Adrenal gland (tissue), 19 donors: ENCODE measurements at places on chromosomes 3 and 15. TPM values are rescaled to one million over a fixed set of nuclear protein-coding genes. Genes with fewer than 3 reads are reported as not detected.

DNA sequence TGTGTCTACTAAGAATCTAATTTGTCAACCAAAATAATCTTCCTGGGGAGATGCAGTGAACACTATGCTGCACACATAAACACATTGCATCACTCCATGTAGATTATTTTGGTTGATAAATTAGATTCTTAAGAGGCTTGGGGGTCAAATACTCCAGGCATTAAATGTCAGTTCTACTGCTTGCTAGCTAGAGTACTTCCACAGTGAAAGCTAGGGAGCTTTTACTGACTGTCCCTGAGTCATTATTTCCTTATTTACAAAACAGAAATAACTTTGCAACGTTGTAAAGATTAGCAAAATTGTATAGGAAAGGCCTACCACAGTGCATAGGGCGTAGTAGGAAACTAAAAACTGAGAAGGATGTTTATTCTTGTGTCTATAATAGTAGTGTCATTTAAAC lies 12.9 kb upstream of the TMC3 start:
- no peak for DNase-seq
- H3K27me3 ChIP-seq, result no peaks in the 10 kb centered on the region
- H3K36me3 ChIP-seq, result no peaks in the 10 kb centered on the region
- no peaks in the 10 kb centered on the region for H3K4me1 ChIP-seq
- no peak overlapping the region for H3K4me3 ChIP-seq

- H3K36me3 ChIP-seq, result no peaks in the 10 kb centered on the region
- H3K4me1 ChIP-seq, result no peaks in the 10 kb centered on the region
- H3K27me3 ChIP-seq, result no peaks in the 10 kb centered on the region
- H3K4me3 ChIP-seq, result no peak overlapping the region
Observed at GRCh38 chr3:335240-335639, 138.7 kb downstream of the CHL1 start.

DNA sequence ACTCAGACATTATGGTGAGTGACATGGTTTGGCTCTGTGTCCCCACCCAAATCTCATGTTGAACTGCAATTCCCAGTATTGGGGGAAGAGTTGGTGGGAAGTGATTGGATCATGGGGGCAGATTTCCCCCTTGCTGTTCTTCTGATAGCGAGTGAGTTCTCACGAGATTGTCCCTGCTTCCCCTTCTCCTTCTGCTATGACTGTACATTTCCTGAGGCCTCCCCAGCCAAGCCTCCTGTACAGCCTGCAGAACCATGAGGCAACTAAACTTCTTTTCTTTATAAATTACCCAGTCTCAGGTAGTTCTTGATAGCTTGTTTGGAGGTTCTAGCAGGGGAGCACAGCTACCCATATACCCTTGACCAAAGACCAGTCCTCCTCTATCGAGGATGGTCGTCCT lies 45.9 kb downstream of the ADAM10 start:
- no peak for DNase-seq
- H3K4me1 ChIP-seq, result no peaks in the 10 kb centered on the region
- H3K36me3 ChIP-seq, result no peaks in the 10 kb centered on the region
- H3K27ac ChIP-seq, result no peak overlapping the region

GRCh38 chr3:126208606-126209256 lies 28.3 kb upstream of the ALDH1L1 start:
- H3K27ac ChIP-seq, result no peak overlapping the region
- no peaks in the 10 kb centered on the region for H3K36me3 ChIP-seq
- peak; percentile 94 for DNase-seq
- H3K4me1 ChIP-seq, result peaks cover 11% of the 10 kb centered on the region

- H3K27ac ChIP-seq, result no peak overlapping the region
- H3K36me3 ChIP-seq, result no peaks in the 10 kb centered on the region
- H3K4me3 ChIP-seq, result no peak overlapping the region
Observed at GRCh38 chr3:99250821-99251355, 349.4 kb upstream of the DCBLD2 start.

- no peak overlapping the region for H3K4me3 ChIP-seq
- no peaks in the 10 kb centered on the region for H3K27me3 ChIP-seq
- H3K36me3 ChIP-seq, result no peaks in the 10 kb centered on the region
- H3K4me1 ChIP-seq, result no peaks in the 10 kb centered on the region
- H3K27ac ChIP-seq, result no peak overlapping the region
Observed at GRCh38 chr3:57093971-57094535, 33.6 kb downstream of the SPATA12 start.

- H3K4me3 ChIP-seq, result no peak overlapping the region
- H3K36me3 ChIP-seq, result no peaks in the 10 kb centered on the region
- no peak overlapping the region for H3K27ac ChIP-seq
- H3K4me1 ChIP-seq, result no peaks in the 10 kb centered on the region
- no peak for DNase-seq
Observed at GRCh38 chr15:30008156-30008555, 74.6 kb upstream of the GOLGA8J start.

DNA sequence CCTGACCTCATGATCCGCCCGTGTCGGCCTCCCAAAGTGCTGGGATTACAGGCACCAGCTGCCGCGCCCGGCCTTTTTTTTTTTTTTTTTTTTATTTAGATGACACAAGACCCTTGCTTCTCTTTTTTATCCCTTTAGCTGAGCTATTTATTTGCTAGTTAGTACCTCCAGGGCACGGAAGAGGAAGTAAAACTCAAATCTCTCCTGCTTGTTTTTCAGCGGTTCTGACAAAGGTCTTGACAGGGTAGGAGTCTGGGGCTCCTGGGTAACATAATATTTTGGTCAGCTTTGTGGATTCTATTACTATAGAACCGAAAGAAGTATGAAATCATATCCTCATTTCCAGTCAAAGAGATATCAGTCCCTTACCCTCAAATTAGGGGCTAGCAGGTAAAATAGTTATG lies 44.0 kb upstream of the ETV5 start:
- no peak overlapping the region for H3K27ac ChIP-seq
- H3K4me3 ChIP-seq, result no peak overlapping the region
- no peaks in the 10 kb centered on the region for H3K4me1 ChIP-seq
- DNase-seq, result no peak

GRCh38 chr15:33825453-33825852 lies 142.8 kb upstream of the CHRM5 start:
- no peak overlapping the region for H3K27ac ChIP-seq
- peak; percentile 52 for DNase-seq
- H3K4me3 ChIP-seq, result no peak overlapping the region
- H3K27me3 ChIP-seq, result no peaks in the 10 kb centered on the region

GRCh38 chr3:71360764-71361163 lies 222.8 kb downstream of the FOXP1 start:
- H3K36me3 ChIP-seq, result no peaks in the 10 kb centered on the region
- no peaks in the 10 kb centered on the region for H3K4me1 ChIP-seq
- no peak overlapping the region for H3K4me3 ChIP-seq
- H3K27me3 ChIP-seq, result no peaks in the 10 kb centered on the region

GRCh38 chr3:100527347-100527735 lies 34.9 kb downstream of the TMEM45A start:
- DNase-seq, result no peak
- H3K27me3 ChIP-seq, result no peaks in the 10 kb centered on the region
- H3K36me3 ChIP-seq, result no peaks in the 10 kb centered on the region
- H3K4me3 ChIP-seq, result no peak overlapping the region
- H3K4me1 ChIP-seq, result no peaks in the 10 kb centered on the region

DNA sequence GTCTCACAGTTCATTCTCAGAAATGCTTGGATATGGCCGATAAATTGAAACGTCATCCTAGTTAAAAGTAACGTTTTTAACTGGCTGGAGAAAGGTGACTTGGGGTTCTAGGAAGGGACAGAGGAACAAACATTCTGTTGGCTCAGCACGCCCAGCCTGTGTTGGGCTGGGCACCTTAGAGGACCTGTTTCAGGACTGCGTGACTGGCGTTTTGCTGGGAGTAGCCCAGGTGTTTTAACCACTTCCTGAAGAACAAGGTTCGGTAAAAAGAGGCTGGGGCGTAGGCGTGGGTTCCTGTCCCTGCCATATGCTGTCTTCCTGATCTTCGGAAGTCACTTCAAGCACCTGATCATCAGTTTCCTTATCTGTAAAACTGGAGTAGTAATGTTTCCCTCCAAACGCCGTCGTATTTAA lies 1.1 kb upstream of the TLNRD1 start:
- H3K36me3 ChIP-seq, result no peaks in the 10 kb centered on the region
- no peak for DNase-seq
- H3K27ac ChIP-seq, result peak overlapping the region; percentile 99
- no peak overlapping the region for H3K4me3 ChIP-seq
- H3K4me1 ChIP-seq, result peaks cover 35% of the 10 kb centered on the region

- H3K4me1 ChIP-seq, result no peaks in the 10 kb centered on the region
- no peaks in the 10 kb centered on the region for H3K36me3 ChIP-seq
- H3K27ac ChIP-seq, result no peak overlapping the region
- H3K27me3 ChIP-seq, result no peaks in the 10 kb centered on the region
Observed at GRCh38 chr3:106825962-106826605, 551.2 kb upstream of the CCDC54 start.

GRCh38 chr3:170425491-170426239 lies 7.0 kb downstream of the CLDN11 start:
- no peak overlapping the region for H3K4me3 ChIP-seq
- no peak for DNase-seq

- DNase-seq, result peak; percentile 56
- H3K4me3 ChIP-seq, result peak overlapping the region; percentile 56
- H3K27ac ChIP-seq, result no peak overlapping the region
- peaks cover 9% of the 10 kb centered on the region for H3K4me1 ChIP-seq
- H3K36me3 ChIP-seq, result no peaks in the 10 kb centered on the region
- no peaks in the 10 kb centered on the region for H3K27me3 ChIP-seq
Observed at GRCh38 chr15:90664650-90665287, 52.4 kb upstream of the BLM start.

- no peaks in the 10 kb centered on the region for H3K27me3 ChIP-seq
- peaks cover 63% of the 10 kb centered on the region for H3K36me3 ChIP-seq
- H3K27ac ChIP-seq, result no peak overlapping the region
Observed at GRCh38 chr15:52617026-52617425, 48.2 kb upstream of the ARPP19 start.

DNA sequence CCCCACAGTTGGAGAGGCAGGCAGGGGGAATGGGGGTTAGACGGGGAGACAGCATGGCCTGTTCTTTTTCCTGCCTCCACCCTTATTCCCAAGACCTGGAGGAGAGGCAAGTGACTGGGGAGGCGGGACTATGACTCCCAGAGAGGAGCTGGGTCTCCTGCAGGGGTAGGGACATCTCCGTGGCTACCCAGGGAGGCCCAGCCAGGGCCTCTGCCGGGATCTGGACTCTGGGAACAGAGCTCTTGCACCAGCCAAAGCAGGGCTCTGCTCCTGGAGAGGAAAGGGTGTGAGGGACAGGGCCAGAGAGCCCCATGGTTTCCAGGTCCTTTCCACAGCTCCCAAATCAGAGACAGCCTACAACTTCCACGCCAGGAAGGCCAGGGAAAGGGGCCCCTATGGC lies 22.8 kb downstream of the CFAP100 start:
- no peak for DNase-seq
- H3K4me1 ChIP-seq, result no peaks in the 10 kb centered on the region
- H3K36me3 ChIP-seq, result no peaks in the 10 kb centered on the region
- no peak overlapping the region for H3K27ac ChIP-seq
- H3K27me3 ChIP-seq, result peaks cover 20% of the 10 kb centered on the region

- H3K4me3 ChIP-seq, result no peak overlapping the region
- DNase-seq, result peak; percentile 83
- no peaks in the 10 kb centered on the region for H3K36me3 ChIP-seq
- H3K27ac ChIP-seq, result no peak overlapping the region
- peaks cover 21% of the 10 kb centered on the region for H3K4me1 ChIP-seq
Observed at GRCh38 chr3:169149349-169149890, 514.1 kb downstream of the MECOM start.

DNA sequence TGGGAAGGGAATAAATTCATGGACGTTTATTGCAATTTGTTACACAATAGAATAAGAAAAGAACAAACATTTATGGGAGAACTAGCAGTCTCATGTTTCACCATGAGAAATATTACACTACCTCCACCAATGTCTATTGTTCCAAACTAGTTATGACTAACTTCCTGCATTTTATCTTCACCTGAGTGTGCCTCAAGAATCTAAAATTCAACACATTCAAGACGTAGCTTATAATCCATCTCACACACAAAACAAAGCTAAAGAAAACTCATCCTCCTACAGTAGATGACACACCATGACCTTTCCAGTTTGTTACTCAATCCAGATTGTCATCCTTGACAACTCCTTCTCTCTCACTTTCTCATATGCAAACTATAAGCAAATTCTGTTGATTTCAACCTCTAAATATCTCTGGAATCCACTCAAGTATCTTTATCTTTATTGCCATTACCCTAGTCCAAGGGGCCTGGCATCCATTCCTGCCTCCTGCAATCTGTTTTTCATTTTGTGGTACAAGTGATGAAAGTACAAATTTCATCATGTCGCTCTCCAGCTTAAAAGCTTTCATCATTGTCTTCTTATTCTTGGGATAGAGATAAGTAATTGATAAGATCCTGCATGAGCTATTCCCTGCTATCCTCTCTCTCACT lies 229.9 kb downstream of the NR2F2 start:
- no peaks in the 10 kb centered on the region for H3K27me3 ChIP-seq
- H3K36me3 ChIP-seq, result no peaks in the 10 kb centered on the region
- no peak overlapping the region for H3K27ac ChIP-seq

DNA sequence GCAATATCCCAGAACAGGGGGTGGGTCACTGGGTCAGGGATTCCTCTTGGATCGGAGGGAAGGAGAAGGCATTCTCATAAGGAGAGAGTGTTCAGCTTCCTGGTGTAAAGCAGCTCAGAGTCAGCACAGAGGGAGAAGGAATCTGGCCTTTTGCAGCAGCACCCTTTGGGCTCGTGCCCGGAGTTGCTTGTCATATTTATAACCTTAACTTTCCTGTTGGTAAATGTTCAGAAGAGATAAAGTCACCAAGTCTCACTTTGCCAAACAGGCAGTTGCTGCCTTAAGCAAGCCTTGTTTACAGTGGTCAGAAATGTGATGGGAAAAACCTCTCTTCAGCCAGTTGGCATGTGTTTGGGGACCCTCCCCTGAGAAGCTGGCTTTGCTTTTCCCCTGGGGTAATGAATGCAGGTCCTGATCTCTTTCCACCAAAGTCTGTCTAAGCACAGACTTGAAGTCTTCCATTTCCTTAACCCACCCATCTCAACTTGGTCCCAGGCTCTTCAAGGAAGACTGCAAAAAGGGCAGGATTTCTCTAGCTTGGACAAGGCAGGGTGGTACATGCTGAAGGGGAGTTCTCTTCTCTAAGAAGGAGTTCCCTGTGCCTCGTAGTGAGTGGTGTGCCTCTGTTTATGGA lies 206.9 kb upstream of the BHLHE40 start:
- H3K27me3 ChIP-seq, result no peaks in the 10 kb centered on the region
- no peaks in the 10 kb centered on the region for H3K36me3 ChIP-seq
- H3K27ac ChIP-seq, result peak overlapping the region; percentile 85
- peak; percentile 95 for DNase-seq
- no peak overlapping the region for H3K4me3 ChIP-seq

DNA sequence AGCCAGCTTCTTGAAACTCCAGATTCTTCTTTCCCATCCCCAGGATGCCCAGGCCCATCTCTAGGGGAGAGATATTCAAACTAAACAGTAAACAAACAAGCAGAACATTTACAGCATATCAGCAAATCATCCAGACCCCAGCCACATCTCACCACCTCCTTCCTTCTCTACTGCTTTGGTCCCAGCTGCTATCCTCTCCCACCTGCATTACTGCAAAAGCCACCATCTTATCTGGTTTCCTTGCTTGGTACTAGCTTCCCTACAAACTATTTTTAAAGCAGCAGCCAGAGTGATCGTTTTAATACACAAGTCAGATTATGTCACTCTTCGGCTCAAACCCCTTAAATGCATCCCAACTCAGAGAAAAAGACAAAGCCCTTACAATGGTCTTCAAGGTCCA lies 4.8 kb downstream of the LYSMD2 start:
- H3K27ac ChIP-seq, result no peak overlapping the region
- no peak overlapping the region for H3K4me3 ChIP-seq
- H3K36me3 ChIP-seq, result no peaks in the 10 kb centered on the region

CHST2 gene
- total RNA-seq, result 3.5 TPM

RETNLB gene
- not detected for total RNA-seq

LRRIQ4 gene
- not detected for total RNA-seq

SPINK8 gene
- total RNA-seq, result not detected

SLC7A14 gene
- total RNA-seq, result 0.09 TPM

ACP3 gene
- total RNA-seq, result 10.7 TPM

UBE2E1 gene
- total RNA-seq, result 19.4 TPM

P2RY13 gene
- total RNA-seq, result 2.4 TPM

NR2E3 gene
- not detected for total RNA-seq

SGO1 gene
- total RNA-seq, result 0.50 TPM

FGF12 gene
- total RNA-seq, result 23.3 TPM

TWF2 gene
- total RNA-seq, result 48.5 TPM
